ENCODE measurements at places on chromosomes 6 and 20.

DNA sequence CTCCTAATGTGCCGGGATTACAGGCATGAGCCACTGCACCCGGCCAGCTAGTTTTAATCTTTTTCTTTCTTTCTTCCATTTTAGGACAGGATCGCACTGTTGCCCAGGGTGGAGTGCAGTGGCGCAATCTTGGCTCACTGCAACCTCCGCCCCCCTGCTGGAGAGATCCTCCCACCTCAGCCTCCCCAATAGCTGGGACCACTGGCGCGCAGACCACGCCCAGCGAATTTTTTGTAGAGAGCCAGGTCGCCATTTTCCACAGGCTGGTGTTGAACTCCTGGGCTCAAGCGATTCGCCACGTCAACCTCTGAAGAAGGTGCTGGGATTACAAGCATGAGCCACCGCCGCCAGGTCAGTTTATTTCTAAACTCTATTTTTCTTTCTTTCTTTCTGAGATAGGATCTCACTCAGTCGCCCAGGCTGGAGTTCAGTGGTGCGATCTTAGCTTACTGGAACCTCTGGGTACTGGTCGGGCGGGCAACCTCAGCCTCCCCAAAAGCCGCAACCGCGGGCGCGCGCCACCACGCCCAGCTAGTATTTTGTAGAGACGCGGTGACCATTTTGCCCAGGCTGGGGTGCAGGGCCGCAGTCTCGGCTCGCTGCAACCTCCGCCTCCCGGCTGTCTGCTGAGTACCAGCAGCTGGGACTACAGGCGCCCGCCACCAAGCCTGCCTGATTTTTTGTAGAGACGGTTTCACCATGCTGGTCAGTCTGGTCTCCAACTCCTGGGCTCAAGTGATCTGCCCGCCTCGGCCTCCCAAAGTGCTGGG, 20.0 kb upstream of the LIN28B start:
- no peak for DNase-seq

GRCh38 chr6:139475241-139475640, 100.8 kb upstream of the CITED2 start:
- no peak for DNase-seq

DNA sequence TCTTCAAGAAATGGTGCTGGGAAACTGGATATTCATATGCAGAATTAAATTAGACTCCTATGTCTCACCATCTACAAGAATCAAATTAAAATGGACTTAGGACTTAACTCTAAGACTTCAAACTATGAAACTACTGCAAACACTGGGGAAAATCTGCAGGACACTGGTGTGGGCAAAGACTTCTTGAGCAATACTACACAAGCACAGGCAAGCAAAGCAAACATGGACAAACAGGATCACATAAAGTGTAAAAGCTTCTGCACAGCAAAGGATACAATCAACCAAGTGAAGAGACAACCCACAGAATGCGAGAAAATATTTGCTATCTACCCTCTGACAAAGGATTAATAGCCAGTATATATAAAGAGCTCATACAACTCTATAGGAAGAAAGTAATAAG, 1161.1 kb upstream of the CITED2 start:
- DNase-seq, result no peak

GRCh38 chr6:139522511-139523220, 148.2 kb upstream of the CITED2 start:
- DNase-seq, result no peak

DNA sequence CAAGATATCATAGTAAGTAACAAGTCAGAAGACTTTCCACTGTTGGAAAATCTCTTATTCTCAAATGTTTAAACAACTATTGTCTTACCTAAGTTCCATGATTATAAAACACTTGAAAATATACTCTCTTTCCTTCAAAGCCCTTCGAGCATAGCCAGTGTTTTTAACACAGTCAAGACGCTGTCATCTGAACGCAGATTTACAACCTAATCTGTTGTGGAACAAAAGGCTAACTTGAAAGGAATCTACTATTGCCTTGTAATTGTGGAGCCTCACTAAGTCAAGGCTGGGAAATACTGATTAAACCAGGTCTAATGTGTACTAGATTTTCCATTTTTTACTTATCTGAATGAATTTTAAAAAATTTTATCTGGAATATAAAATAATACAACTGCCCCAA, 205.8 kb downstream of the TRDN start:
- DNase-seq, result no peak

DNA sequence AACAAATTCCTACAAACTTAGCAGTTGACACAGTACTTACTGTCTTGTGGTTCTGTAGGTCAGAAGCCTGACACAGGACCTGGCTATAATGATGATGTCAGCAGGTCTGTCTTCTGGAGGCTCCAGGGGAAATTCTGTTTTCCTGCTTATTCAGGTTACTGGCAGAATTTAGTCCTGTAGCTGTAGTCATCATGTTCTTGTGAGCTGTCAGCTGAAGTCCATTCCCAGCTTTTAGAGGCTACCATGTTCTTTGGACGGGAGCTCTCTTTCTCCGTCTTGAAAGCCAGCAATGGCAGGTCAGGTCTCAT, 99.2 kb downstream of the HIVEP1 start:
- DNase-seq, result no peak

GRCh38 chr6:33787954-33788693, 806 bp downstream of the LEMD2 start:
- DNase-seq, result no peak

DNA sequence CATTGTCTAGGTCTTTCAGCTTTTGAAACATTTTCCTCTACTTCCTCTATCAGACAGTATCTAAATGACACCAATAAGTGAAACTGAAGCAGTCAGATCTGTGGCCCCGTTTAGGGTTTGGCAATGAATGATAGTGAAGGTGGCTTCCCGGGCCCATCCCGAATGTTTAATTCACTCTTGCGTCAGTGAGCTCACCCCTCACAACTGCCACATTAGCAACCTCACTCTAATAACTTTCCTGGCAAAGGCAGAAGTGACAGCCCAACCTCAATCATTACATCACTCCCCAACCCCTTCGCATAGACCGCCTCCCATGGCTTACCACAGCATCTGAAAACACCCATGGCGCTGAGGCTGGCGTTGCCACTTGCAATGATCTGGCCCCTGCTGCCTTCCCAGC, 92.4 kb upstream of the CD83 start:
- no peak for DNase-seq

DNA sequence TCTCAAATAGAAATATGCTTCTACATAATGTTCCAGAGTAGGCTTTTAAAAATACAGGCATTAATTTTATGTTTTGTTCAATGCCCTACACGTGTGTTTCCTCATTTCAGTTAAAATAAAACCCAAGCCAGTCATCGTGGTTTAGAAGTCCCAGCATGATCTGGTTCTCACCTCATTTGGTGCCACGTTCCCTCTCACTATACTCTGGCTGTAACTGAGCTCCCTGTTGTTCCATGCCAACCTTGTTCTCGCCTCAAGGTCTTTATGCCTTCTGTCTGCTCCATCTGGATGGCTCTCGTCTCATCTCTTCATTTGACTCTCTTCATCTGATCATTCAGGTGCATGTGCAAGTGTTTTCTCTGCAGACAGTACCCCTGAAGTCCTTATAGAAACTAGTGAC, 32.6 kb downstream of the HDGFL1 start:
- DNase-seq, result no peak

- no peak for DNase-seq
These were observed 200.6 kb downstream of the DTNBP1 start for GRCh38 chr6:15462256-15462655.

DNA sequence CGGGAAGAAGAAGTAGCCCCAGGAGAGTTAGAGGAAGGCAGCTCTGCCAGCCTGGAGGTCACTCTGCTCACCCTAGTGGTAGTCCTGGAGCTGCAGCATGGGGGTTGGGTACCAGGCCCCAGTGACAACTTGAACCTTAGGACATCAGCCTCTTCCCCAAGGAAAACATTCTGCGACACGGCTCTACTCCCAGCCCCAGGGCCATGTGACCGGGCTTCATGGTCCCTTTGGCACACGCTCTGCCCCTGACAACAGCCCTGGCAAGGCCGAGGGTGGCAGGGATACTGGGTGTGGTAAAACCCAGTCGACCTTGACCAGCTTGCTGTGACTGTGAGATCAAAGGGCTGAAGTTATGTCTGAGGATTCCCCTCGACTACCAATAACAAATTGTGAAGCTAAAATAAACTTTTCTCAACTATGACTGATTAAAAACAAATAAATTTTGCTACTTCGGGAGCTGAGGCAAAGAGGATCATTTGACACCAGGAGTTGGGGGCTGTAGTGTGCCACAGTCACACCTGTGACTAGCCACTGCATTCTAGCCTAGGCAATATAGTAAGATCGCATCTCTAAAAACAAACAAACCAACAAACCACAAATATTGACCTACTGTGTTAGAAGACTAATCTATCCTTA, 24.4 kb upstream of the ARID1B start:
- DNase-seq, result no peak

- DNase-seq, result no peak
These were observed 2.0 kb downstream of the CD24 start for GRCh38 chr6:106972500-106972899.

DNA sequence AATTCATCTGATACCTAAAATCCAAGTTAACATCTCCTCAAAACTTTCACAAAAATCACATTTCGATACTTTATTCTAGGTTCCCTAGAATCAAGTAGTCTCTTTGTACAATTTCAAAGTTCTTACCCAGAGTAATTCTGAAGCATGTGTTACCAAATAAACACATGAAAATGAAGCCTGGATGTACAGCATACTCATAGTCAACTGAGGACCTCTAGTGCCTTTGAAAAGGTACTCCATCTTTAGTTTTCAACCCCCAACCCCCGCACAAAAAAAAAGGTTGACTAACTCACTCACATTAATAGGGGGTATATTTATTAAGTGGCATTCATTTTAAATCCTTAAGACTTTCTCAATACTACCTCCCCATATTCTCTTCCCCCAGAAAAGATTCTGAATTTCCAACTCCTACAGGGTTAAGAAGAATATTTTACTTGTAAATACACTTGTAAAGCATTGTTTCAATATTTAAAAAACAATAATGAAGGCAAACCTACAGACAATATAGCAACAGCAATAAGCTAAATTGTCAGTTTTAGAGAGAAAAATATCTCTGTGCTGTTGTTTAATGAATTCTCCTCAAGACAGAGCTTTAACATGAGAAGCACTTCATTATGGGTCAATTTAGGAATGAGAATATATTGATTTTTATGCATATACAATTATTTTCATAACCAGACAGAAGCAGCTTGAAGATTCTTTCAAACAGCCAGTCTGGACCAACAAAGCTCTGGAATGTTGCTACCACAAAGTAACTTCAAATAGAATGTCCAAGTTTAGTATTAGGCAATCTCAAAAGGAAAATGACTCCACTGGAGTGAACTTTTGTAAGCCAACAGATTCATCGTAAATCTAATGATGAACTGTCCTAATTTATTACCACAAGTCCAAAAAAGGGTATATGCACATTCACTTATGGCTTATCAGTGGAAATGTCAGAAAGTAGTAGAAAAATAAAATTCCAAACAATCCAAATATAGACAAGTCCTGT, 3.3 kb downstream of the PLN start:
- peak; percentile 27 for DNase-seq

- DNase-seq, result no peak
These were observed 611 bp downstream of the NFYA start for GRCh38 chr6:41073203-41073967.

- no peak for DNase-seq
These were observed 67.1 kb downstream of the LAMP5 start for GRCh38 chr20:9581509-9581908.

- DNase-seq, result no peak
These were observed 8.7 kb downstream of the ZNF335 start for GRCh38 chr20:45963059-45964005.

GRCh38 chr6:150361876-150362275, 6.9 kb upstream of the IYD start:
- no peak for DNase-seq

DNA sequence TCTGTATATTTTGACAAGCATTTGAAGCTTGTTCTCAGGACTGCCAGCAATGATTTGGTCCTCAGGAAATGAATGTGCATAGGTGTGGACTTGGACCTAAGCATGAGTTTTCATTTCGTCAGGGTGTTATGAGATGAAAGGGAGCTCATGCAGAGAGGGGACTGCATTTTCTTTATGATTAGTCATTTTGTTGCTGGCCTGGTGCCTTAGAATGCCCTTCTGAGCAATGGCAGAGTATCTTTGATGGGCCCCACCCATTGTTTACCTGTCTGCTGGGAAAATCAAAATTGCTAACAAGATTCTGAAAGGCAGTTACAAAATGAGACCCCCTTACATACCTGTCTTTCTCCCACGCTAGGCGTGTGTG, 51.5 kb upstream of the MTHFD1L start:
- DNase-seq, result no peak

DNA sequence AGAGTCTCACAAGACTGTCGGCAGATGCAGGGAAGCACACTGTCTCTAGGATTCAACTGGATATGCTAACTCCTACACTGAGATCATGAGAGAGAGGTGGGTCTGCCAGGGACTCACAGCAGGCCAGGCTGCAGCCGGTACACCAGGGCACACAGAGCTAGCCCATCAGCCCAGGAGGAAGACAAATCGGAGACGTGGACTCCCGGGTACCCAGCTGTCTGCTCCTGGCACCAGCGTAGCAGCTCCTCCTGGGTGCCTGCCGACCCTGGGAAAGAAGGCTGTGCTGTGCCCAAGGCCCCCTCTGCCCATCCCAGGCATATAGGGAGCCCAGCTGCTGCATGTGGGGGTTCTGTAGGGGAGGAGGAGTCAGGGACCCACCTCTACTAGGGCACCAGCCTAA, 7.0 kb downstream of the MICAL1 start:
- DNase-seq, result no peak

DNA sequence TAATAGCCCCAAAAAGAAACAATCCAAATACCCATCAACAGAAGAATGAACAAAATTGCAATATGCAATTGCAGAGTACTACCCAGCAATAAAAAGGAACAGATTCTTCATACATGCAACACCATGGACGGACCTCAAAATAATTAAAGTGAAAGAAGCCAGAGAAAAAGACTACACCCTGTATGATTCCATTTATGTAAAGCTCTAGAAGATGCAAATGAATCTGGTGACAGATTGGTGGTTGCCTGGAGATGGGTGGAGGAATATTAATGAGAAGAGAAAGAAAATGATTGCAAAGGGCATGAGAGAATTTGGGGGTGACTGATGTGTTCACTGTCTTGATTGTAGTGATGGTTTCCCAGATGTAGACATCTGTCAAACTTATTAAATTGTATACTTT, 51.8 kb downstream of the HECA start:
- no peak for DNase-seq

DNA sequence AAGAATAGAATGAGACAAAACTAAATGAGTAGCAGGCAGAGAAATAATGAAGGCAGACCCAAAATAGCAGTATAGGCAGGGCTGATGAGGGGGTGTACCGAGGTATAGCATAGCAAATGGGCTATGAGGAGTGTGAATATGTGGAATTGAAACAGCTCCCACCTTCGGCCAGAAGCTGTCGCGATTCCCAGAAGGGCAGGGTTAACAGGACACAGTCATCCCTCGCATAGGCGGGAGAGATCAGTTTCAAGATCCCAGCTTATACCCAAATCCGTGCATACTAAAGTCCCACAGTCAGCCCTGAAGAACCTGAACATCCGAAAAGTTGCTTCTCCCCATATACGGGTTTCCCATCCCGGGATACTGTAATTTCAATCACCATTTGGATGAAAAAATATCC, 82.7 kb downstream of the PTPRK start:
- no peak for DNase-seq

- no peak for DNase-seq
These were observed 55.1 kb upstream of the ISM1 start for GRCh38 chr20:13166011-13166410.

Data from BJ (cell line).